Iris pigment epithelial cell (primary cell): ENCODE measurements at places on chromosomes 7 and 10.
A peak's percentile ranks its signal among the peaks of the same experiment; 100 is the strongest.

GRCh38 chr7:129946282-129946681, 6.5 kb downstream of the UBE2H start:
- no peak for DNase-seq

GRCh38 chr7:116859323-116859722, 3.1 kb upstream of the CAPZA2 start:
- DNase-seq, result peak; percentile 79

DNA sequence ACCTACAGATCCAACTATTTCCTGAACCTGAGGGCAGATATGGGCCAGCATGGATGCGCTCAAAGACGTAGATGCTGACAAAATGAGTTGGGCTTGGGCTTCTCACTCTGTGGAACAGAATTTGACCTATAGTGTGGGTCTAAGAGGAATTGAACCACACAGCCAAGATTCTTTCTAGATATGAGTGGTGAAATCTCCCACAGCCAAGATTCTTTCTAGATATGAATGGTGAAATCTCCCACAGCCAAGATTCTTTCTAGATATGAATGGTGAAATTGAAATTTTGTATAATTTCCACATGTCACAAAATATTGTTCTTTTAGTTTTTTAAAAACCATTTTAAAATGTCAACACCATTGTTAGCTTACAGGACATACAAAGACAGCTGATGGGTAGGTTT, 215.4 kb upstream of the LRGUK start:
- no peak for DNase-seq

- DNase-seq, result no peak
Measured at GRCh38 chr10:89310056-89310893, 8.4 kb downstream of the IFIT2 start.

DNA sequence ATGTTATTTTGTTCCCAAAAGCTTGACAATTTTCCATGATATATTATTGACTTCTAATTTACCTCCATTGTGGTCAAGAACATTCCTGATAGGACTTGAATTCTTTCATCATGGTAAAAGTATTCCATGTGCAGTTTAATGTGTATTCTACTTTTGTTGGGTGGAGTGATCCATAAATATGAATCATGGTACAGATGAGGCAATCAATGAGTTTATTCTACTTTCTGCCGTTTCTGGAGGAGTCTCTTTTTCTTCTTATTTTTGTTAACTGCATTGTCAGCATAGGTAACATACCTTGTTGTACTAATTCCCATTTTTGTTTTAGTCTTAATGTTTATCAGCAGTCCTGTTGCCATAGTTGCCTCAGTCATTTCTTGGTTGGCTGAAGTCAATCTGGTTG, 69.6 kb downstream of the SHOC2 start:
- DNase-seq, result peak; percentile 56

DNA sequence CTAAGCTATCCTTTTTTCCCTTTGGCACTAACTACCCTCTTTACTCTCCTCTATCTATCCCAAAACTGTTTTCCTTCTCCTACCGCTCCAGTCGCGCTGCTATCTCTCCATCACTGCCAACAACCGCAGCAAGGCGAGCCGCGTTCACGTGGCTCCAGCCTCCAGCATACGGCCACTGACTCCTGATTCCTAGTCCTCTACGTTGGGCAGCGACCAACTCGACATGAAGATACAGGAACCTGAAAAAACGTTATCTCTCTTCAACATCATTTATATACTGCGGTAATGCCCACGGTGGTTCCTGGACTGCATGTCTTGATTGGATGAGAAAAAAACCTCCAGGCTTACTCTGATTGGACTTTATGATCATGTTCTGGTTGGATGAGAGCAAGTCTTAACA, 129.5 kb downstream of the ZNF716 start:
- no peak for DNase-seq

GRCh38 chr10:130045091-130045652, 65.5 kb downstream of the C10orf143 start:
- no peak for DNase-seq

- no peak for DNase-seq
Measured at GRCh38 chr10:100827819-100828737, 82.7 kb downstream of the PAX2 start.

- no peak for DNase-seq
Measured at GRCh38 chr10:100568912-100569311, 33.2 kb downstream of the HIF1AN start.

DNA sequence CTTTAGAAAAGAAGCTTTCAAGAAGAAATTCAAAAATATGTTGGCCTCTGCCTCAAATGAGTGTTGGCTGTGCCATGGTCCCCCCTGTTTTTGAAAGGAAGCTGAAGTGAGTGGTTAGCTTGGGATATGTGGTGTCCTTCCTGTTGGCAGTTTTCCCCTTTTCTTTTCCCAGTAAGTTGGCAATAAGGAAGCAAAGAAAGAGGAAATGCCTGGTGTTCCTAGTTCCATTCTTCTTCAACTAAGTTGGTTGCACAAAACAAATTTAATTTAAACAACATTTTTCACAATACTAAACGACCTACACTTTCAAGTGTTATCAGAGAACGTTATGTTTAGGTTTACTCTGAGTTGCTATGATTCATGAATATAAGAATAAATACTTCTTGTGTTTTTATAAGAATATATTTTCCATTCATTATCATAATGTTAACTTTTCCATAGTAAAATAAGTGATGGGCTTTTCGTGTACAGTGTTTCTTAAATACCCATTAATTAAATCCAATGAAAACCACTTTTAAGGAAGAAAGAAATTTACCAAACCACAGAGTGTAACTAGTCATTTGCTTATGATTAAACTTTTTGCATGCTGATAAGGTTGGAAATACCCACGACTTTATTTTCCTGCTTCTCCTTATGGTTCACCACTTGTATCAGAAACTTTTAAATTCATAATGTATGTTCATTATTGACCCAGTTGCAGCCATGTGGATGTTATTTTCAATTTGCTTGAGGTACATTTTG, 7.7 kb downstream of the HDAC9 start:
- no peak for DNase-seq

- no peak for DNase-seq
Measured at GRCh38 chr10:81920213-81920829, 45.3 kb downstream of the NRG3 start.

- DNase-seq, result no peak
Measured at GRCh38 chr7:136807598-136807997, 60.9 kb upstream of the CHRM2 start.

DNA sequence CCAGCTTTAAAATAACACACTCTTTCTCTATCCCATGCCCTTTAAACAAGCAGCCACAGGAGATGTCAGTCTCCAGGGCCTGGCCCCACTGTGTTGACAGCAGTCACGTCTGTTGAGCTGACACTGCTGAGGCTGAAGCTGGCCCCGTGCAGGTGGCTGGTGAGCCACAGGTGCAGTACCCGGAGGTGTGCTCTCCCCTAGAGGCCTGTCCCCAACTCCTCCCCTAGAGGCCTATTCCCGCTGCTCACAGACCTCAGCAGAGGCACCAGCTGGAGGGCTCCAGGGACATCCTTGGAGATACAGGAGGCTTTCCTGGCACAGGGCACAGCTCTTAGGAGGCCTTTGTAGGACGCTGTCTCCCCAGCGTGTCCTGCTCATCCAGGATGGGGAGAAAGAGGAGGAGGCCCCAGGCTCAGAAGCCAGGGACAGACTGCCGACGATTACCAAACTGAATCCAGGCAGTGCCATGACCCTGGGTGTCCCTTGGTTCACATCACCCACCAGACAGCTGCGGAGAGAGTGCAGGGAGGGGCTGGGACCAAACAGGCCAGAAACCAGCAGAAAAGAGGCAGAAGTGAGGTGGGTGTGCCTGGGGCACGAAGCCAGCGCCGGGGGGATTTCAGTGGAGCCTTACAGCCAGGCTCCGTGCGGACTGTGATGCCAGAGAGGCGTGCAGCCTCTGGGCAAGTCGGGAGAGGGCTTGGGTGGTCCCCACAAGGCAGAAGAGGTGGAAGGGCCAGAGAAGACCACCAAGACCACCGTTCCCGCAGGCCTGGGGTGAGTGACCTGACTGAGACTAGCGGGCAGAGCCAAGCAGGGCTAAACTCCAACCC, 18.5 kb upstream of the TTYH3 start:
- DNase-seq, result no peak

GRCh38 chr10:62326176-62326575, 48.0 kb upstream of the ZNF365 start:
- no peak for DNase-seq
